HTR-8/SVneo (cell line): ENCODE measurements at places on chromosomes 3 and 15.

DNA sequence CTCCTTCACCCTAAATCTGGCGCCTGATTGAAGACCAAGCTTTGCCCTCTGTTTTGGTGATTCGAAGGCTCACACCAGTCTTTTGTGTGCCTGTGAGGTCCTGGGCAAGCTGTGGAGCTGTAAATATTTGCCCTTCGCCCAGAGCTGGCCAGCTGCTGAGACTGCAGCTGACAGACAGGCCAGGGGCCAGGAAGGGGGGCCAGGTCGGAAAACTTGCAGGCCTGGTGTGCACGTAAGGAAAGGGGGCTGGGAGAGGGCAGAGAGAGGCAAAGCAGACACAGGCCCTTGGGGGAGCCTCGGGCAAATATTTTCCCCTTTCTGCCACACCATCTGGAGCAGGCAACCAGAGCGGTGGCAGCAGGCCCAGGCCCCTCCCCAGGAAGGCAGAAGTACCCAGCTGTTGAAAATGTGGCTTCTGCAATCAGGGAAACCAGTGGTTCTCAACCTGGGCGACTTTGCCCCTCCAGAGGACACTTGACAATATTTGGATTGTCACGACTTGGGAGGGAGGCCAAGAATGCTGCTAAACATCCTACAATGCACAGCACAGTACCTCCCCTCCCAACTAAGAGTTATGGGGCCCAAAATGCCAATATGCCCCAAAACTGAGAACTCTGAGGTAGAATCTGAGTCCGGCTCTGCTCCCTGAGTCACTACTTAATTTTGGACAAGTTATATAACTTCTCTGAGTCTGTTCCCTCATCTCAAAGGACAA is 2.5 kb downstream of the PDZRN3 start:
- no peak for DNase-seq

DNA sequence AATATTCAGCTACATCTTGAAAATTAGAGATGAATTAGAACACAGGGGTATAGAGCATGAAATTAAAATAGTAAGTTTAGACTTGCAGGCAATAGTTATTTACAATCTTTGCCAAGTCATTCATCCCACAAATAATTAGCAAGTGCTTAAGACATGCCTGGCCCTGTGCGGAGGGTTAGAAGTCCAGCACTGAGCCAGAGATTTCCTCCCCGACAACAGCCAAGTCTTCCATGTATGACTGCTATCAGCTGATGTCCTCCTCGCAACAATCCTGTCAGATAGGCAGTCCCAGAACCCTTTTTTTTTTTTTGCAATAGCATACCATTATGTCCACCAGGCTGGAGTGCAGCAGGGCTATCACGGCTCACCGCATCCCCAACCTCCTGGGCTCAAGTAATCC is 14.6 kb downstream of the SIN3A start:
- DNase-seq: no peak

DNA sequence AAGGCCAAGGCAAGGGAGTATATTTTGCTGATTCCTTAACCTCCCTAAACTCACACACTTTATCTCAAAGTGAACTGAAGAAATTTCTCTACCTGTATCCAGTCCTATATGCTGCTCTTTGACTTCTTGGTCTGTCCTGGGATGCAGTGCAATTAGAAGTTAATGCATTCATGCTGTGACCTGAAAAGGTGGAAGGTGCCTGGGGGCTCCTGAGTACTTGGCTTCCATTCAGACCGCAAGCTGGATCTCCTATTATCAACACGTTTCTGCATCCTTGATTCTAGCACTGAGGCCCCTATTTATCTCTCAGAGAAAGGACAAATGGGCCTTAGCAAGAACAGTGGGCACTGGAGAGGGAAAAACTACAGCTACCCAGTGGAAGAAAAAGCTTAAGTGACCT is 17.7 kb upstream of the CADPS start:
- DNase-seq: no peak

DNA sequence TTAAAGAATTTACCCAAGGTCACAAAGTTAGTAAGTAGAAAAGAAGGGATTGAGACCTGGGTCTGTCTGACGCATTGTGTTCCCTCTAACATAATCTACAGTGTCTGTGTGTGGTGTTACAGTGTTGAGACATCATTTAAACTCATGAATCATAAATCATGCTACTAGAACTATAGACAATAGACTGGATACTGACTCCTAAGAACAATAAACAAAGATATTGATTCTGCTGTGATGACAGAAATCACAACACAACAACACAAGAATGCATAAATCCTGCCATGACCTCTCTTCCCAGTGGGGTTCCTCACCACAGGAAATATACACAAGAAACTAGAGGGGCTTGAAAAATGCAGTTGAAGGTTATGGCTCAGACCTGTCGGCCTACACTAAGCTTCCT is 44.3 kb downstream of the TRIM69 start:
- DNase-seq: no peak

GRCh38 chr3:104519468-104520227 is 847.1 kb upstream of the ALCAM start:
- no peak for DNase-seq

- no peak for DNase-seq
These were observed 56.3 kb upstream of the CSPG5 start for GRCh38 chr3:47634996-47635395.

DNA sequence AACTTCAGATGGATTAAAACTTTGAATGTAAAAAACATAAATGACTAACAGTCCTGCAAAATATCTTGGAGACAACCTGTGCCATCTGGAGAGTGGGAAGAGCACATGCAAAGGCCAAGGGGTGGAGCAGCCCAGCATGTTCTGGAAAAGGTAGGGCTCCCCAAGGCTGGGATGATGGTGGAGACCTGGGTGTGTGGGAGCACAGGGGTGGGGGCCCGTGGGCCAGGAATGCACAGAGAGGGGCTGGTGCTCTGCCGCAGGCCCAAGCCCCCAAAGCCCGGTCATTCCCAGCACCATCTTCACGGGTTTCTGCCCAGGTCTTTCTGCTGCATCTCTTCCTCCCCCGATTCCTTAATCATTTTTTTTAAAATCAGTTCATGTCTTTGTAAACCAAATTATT is 9.7 kb upstream of the GATA2 start:
- DNase-seq: no peak

DNA sequence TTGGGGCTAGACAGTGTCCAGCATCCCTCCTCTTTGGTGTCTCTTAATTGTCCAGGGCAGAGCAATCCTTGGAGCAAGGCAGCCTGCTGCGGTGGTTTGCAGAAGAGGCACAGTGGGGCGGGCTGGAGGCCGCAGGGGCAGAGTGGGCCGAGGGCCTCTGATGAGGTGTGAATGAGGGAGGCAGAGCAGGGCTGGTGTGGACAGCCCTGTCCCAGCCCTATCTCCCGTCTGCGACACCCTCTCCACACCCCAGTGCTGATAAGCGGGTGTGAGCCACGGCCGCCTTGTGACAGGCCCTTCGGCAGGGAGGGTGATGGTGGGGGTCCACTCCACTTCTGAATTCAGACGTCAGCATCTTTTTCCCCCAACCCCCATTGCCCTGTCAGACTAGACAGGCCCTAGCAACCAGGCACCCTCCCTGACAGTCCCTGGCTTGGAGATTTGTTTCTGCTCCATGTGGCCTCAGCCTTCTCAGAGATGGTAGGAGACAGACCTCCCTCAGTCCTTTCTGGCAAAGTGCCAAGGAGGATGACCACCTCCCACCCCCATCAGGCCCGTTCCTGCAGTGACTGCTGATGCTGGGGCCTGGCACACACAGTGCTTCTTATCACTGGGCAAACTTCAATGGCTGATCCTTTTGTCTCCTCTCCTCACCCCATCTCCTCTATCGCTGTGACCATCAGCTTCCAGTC is 37.3 kb downstream of the EXOG start:
- no peak for DNase-seq

DNA sequence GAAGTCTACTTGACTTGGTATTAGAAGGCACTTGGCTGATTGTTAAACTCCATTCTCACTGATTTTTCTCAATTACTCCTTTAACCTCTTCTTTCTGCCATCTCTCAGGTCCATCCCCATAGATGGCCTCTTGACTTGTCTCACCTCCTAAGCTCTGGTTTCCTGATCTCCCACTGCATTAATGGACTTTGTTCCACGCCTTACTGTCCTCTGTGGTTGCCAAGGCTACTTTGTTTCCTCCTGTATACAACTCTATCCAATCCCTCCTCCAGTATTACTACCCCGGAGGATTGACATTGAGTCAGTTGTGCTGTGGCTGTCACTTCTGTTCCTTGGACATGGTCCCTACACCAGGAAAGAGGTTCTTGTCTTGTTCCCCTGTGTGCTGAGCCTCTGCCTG is 10.6 kb upstream of the GLCE start:
- no peak for DNase-seq

DNA sequence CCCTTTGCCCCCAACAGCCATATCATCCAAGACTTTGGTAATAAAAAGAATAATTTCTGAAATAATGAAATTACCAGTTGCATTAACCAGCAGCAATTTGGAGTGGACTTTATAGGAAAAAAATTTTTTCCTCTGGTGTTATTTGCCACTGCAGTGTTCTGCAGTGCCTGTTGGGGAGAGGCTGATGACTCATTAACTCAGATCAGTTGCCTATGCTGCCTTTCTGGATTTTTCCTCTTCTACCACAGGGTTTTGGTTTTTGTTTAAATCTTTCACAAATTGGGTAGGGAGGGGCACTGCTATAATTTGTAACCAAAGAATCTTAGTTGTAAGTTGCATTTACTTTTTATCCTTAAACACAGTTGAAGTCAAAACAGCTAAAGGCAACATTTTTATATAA is 22.7 kb downstream of the ATP6V1A start:
- DNase-seq: peak; percentile 39

DNA sequence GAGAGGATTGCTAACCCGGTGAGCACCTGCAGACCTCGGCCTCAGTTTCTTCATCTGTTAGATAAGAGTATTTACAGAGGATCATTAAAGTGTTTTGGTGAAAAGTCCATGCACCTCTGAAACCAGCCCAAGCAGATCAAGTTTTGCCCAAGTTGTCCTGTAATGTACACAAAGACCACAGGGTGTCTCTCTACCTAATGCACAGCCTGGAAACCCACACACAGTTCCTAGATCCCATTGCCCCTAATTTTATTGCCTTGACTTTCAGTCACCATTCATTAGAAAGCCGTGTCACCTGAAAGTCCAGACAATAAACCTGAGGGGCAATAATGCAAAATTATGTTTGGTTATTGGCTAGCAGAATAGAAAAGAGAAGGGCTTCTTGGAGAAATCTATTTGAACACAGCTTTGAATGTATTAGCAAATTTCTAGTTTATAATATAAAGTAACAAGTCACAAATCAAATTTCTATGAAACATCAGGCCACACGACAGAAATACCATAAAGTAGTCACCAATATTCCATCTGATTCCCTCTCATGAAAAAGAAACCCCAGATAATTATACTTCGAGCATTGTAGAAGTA is 161.3 kb upstream of the SLC2A2 start:
- DNase-seq: peak; percentile 45

GRCh38 chr3:45518376-45519135 is 76.0 kb upstream of the LIMD1 start:
- DNase-seq: no peak

DNA sequence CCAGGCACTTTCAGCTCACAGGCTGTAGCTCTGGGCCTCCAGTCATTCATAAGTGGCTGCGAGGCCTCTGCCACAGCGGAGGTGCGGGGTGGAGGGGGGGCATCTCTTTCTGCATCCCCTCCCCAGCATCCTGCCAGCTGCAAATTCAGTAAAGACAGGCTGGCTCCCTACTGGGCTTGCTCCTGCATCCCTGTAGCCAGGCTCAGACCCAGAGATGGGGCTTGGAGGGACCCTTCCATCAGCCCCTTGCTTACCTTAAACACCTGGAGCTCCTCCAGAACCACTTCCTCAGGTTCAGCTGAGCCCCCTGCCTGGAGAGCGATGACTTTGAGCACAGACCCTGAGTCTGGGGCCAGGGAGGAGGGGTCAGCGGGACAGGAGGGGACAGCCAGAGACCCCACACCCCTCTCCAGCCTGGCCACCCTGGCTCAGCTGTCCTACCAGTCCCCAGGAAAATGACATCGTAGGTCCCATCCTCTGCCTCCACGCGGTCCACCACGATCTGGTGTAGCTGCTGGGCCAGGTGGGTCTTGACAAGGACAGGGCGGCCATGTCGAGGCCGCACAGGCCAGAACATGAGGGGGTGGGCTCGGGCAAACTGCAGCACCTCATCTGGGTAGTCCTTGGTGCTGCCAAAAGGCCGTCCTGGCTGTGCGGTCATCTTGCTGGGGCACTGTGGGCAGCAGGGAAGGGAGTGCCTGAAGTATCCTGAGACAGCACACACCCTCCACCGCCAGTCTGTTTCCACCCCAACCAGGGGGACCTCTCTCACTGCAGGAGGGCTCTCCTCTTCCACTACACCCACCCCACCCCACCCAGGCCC is 5.3 kb downstream of the SEMA3G start:
- DNase-seq: no peak

GRCh38 chr15:72306211-72306785 is 13.7 kb downstream of the CELF6 start:
- DNase-seq: no peak

- DNase-seq: no peak
These were observed 887.4 kb upstream of the CFAP20DC start for GRCh38 chr3:59937201-59937600.

GRCh38 chr3:14484741-14485140 is 55.4 kb downstream of the GRIP2 start:
- no peak for DNase-seq

GRCh38 chr3:184642631-184643285 is 69.1 kb downstream of the MAGEF1 start:
- DNase-seq: no peak

DNA sequence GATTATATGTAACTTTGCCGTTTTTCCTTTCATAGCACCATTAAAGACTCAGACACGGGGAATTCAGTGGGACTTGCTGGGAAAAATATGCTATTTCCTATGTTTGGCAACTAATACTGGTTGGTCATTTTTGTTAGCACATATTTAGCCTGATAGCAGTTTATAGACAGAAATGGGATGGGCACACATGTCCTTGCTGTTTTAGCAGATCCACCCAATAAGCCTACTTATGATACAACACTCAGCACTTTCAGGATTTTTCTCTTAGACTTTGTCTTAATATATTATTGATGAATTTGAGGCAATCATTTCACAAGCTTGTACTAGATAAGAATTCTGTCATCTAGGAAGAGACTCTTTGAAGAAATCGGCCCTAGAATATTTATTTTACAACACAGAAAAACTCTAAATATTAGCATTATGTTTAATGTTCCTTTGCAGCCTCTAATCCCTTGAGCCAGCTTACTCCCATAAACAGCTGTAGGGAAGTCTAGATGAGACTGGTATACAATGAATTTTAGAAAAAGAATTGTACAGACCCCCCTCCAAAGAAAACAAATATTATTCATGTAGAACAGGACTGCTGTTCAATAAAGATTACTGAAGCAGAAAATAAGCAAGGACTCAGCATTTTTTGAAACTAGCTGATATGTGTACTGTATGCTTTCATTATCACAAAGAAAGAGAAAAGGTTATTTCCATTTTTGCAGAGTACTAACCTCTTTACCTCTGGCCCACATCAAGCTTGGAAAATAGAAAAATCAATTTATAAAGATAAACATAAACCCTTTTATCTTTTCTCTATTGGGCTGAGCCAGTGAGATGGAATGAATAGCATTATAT is 656.8 kb upstream of the SGO1 start:
- no peak for DNase-seq

- DNase-seq: no peak
These were observed 41.6 kb downstream of the ZBTB11 start for GRCh38 chr3:101635345-101635744.

GRCh38 chr15:64749167-64749566 is 26.2 kb downstream of the RBPMS2 start:
- DNase-seq: peak; percentile 53
